H54 (cell line): ENCODE measurements at places on chromosomes 3 and 15.

GRCh38 chr15:101446518-101447167 is 42.9 kb downstream of the PCSK6 start:
- no peak for DNase-seq

DNA sequence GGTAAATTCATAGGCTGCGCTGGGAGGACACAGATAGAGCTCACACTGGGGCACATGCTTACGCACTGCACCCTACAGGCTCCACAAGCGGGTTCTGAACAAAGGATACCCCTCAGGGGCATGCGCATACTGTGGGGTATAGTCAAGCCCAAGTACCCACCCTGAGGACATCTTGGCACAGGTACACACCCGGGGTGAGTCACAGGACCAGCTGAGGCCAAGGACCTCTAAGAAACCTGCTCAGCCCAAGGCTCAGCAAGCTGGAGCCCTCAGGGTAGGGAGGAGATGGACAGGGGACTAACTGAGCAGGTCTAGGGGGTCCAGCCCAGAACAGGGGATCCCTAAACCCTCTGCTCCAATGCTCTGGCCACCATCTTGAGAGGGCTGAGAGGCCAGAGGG is 3.3 kb downstream of the SHISA5 start:
- no peak for DNase-seq

DNA sequence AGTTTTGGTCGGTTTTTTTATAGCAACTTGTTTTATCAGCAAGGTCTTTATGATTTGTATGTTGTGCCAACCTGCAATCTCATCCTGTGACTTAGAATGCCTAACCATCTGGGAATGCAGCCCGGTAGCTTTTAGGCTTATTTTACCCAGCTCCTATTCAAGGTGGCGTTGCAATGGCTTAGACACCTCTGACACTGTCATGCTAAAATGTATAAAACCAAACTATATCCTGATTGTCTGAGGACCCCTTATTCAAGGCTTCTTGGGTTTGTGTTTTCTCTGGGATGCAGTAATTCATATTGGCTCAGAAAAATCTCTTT is 209.0 kb upstream of the ALCAM start:
- no peak for DNase-seq

- no peak for DNase-seq
These were observed 75.1 kb downstream of the ARRDC4 start for GRCh38 chr15:98035577-98036010.

GRCh38 chr3:123169930-123170329 is 31.8 kb upstream of the SEC22A start:
- no peak for DNase-seq

- DNase-seq, result no peak
These were observed 95.5 kb downstream of the CCNL1 start for GRCh38 chr3:157064402-157064801.

- no peak for DNase-seq
These were observed 30.3 kb downstream of the DUSP7 start for GRCh38 chr3:52026041-52026440.

DNA sequence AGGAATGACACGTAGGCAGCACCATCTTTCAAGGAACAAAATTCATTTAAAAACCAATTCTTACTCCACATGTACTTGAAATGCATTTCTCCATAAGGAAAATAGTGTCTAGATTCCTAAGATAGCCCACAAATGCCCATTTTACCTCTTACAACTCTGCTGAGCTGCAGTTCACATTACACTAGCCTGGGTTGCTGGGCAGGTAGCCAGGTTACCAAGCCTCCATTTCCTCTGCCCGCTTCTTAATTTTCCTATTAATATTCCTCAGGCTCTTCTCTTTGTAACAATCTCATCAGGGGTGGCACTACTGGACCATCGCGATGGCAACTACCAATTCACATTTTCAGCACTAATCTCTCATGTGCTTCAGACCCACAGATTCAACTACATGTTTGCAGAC is 10.8 kb downstream of the ATP13A3 start:
- no peak for DNase-seq

GRCh38 chr15:83115410-83115809 is 8.0 kb downstream of the TM6SF1 start:
- no peak for DNase-seq
